ENCODE measurements at places on chromosomes 1 and 21.
A peak's percentile ranks its signal among the peaks of the same experiment; 100 is the strongest.

DNA sequence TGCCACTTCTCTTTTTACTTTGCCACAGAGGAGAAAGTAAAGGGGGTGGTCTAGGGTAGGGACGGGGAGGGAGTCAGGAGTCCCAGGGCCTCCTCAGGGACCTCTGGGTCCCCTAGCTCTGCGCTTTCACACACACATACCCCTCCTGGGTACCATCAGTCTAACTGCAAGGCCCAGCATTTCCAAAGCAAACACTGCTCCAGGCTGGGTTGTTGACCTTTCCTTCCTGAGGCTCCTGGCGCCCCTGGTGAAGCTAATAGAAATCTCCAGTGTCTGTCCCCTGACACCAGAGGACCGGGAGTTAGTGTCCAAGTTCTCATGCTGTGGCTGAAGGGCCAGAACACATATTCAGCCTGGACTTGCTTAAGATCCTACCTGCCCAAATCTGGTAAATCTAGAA lies 3.9 kb downstream of the TMEM63A start:
- no peak for DNase-seq

GRCh38 chr1:55916907-55917306 lies 662.5 kb downstream of the PLPP3 start:
- no peak for DNase-seq

DNA sequence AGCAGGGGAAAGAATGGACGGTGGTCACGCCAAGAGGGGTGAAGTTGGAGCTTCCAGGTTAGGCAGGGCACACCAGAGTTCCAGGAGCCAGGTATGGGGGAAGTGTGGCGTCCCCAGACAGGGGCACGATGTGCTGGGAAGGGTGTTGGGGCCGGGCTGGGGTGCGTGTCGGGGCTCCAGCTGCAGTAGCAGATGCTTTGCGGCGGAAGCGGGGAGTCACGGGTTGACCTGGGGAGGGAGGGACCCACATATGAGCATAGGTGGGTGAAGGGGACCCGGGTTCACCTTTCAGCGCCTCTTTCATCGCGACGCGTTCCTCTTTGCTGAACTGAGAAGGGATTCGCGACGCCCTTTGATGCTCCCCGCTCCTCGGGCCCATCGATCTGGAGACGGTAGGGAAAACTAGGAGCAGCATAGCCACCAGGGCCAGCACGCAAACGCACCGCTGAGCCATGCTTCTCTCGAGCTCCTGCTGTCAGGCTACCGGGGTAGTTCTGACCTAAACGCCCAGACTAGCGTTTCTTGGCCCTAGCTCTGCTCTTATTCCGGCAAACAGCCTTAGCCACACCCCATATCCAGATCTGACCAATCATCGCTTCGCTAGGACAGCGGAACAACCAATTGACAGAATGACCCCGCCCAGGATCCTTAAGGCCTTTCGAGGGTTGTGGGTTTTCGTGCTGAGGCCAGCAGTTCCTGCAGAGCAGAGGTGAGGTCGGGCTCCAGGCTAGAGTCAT lies at the start of gene PM20D1:
PM20D1 (minus strand) TSS at position 514 of the 737 bp plus-strand sequence; CDS start at position 454, 60 bp downstream.
- DNase-seq: peak; percentile 74

DNA sequence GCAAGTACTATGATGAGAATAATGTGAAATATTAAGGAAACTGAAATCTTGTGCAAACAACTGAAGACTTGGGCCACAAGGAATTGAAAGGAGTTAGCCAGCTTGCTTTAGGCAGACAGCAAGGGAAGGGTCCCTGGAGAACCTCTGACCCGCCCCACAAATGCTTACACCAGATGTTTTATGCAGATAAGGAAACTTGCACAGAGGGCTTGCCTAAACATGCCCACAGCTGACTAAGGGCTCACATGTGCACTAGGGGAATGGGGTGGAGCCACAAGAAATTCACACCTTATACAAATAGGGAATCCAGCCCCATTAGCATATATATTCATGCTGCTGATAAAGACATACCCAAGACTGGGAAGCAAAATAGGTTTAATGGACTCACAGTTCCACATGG lies 86.1 kb upstream of the CYYR1 start:
- no peak for DNase-seq

DNA sequence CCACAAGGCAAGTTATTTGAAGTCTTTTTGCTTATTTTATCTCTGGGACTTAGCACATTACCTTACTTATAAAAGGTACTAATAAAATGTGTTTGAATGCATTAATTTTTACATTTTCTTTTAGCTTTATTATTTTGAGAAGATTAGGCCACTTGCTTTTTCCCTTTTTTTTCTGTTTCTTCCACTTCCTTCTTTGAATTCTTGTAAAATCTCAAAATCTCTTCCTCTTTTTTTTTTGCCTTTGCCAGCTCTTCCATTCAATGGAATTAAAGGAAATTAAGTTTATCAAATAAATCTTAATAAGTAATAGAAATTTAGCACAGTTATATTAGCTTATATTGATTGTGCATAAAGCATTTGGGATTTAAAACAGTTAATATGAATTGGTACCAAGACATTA lies 260.9 kb downstream of the SRGAP2C start:
- no peak for DNase-seq

GRCh38 chr1:206489980-206490770 lies 17.2 kb upstream of the RASSF5 start:
- DNase-seq: peak; percentile 80

GRCh38 chr1:154878371-154879037 lies 8.4 kb upstream of the KCNN3 start:
- DNase-seq: peak; percentile 74

DNA sequence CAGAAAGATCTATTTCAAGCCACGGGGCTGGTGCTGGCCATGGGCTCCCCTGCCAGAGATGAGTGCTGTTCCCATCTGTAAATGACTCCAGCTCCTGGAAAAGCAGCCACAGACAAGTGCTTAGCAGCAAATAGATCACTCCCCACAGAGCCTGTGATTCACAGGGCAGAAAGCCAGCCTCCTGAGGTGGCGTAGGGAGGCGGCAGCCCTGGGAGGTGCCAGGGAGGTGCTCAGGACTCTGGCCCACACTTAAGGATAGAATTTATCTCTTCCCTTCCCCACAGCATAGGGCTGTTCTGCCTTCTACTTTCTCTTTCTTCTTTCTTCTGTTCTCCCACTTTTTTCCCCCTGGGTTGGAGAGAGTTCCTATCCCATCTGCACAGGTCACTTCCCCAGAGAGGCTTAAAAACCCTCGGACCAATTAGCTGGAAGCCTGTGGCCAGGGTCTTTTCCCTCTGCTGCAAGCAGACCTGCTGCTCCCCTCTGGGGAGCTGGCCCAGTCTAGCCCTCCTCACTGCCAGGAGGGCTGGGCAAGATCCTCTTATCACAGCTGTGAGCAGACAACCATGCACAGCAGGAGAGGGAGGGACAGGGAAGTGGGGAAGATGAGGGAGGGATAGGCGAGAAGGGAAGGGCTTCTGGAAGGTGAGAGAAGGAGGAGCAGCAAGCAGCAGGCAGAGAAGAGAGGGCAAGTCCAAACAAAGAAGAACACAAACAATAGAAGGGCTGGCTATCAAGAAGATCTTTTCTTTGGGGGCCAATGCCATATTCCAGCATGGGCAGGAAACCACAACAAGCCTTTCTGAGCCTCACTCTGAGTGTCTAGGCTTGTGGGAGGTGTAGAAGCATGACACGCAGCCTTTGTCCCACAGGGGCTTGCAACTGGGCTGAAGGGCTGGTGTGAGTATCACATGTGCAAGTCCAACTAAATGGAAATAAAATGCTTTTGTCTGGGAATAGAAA lies 41.0 kb downstream of the KCND3 start:
- no peak for DNase-seq

GRCh38 chr21:41641510-41641815 lies 125.4 kb downstream of the RIPK4 start:
- no peak for DNase-seq

DNA sequence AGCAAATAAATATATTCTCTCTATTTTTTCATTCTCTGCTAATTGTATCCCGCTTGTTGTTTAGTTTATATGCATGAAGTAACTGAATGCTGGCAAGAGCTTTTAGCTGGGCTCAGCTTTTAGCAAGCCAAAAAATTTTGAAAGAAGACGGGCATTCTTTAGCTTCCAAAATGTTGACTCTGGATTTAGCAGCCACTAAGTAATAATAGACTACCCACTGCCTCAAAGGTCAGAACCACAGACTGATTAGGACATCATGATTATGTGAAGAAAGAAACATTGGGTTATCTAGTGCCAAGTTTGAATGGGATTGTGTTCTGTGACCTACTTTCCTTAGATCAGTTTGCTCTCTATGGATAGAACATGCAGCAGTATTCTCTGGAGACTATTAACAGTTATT lies 80.3 kb upstream of the DPH5 start:
- no peak for DNase-seq

DNA sequence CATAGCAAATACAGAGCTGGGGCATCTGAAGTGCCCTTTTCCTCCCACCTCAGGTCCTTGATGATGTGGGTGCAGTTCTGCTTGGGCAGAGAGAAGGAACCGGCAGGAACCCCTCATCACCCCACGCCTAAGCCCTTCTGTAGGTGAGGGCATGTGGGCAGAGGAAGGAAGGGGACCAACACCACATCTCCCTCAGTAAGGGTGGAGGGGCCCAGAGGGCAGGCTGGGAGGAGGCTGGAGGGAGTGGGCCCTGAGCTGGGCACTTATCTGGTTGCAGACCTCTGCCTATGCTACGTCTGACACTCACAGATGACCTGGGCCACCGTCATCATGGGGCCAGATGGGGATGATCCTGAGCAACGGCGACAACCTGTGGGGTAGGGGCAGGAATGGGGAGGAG lies 11.0 kb downstream of the ZNF687 start:
- DNase-seq: no peak

DNA sequence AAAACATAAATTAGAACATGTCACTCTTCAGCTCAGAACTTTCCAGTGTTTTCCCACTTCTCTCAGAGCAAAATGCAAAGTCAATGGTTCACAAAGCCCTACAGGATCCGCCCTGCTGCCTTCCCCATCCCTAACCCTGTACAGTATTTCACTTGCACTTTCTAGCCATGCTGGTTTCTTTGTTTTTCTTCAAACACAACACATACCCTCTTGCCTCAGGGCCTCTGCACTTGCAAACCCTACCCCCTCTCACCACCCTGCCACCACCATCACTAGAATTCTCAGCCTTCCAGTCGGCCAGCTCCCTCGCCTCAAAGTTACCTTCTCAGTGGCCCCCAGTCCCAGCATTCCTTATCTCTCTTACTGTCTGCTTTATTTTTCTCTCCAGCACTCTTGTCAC lies 17.6 kb downstream of the TEX35 start:
- no peak for DNase-seq

GRCh38 chr21:35727830-35728229 lies 332.5 kb downstream of the SETD4 start:
- DNase-seq: no peak

GRCh38 chr1:156571261-156571852 lies 1.0 kb downstream of the IQGAP3 start:
- DNase-seq: no peak
